NCI-H774 (cell line): ENCODE measurements at places on chromosomes 11 and 22.

DNA sequence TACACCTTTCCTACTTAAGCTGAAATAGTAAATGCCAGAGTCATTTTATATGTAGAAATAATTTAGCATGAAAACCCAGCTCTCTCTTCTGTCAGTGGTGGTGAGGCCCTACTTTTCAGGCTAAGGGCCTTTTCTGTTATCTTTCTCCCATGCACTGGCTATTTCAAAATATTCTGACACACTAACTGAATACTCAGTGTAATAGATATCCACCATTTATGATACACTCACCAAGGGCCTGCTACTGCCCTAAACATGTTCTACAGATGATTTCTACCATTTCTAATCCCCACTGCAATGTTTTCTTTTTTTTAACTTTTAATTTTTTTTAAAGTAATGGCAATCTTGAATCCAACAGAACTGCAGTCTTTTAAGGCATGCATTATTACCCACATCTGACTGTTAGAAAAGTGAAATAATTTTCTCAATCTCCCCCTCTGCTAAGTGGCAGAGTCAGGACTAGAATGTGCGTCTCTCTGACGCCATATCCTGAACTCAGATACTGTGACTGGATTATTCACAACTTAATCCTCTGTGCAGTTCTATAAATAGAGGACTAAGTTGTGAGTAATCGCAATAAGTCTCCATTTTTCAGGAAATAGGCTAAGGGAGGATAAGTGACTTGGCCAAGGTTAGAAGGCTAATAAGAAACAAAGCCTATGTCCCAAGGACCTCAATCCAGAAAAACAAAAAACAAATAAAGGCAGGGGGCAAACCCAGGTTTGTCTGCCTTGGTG lies 44.0 kb downstream of the GRAMD1B start:
- DNase-seq: no peak

GRCh38 chr22:37100589-37101127 lies 8.9 kb downstream of the TMPRSS6 start:
- no peak for DNase-seq

GRCh38 chr11:6755303-6755952 lies 16.3 kb downstream of the OR2AG2 start:
- no peak for DNase-seq

DNA sequence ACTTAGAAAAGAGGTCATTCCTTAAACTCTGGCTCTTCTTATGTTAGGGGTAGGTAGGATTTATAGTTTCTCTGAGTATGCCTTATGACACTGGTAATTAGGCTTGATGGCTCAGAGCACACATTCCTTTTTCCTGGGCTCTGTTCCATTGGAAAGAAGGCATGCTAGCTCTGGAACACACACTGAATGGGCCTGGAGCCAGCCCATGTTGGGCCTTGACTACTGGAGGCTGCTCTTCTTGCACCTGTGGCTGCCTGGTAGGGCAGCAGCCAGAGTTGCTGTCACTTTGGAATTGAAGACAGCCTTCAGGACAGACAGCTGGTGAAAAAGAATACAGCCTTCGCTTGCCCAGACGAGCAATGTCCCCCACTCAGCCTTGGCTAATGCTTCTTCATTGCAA lies 18.2 kb downstream of the MCAM start:
- no peak for DNase-seq

DNA sequence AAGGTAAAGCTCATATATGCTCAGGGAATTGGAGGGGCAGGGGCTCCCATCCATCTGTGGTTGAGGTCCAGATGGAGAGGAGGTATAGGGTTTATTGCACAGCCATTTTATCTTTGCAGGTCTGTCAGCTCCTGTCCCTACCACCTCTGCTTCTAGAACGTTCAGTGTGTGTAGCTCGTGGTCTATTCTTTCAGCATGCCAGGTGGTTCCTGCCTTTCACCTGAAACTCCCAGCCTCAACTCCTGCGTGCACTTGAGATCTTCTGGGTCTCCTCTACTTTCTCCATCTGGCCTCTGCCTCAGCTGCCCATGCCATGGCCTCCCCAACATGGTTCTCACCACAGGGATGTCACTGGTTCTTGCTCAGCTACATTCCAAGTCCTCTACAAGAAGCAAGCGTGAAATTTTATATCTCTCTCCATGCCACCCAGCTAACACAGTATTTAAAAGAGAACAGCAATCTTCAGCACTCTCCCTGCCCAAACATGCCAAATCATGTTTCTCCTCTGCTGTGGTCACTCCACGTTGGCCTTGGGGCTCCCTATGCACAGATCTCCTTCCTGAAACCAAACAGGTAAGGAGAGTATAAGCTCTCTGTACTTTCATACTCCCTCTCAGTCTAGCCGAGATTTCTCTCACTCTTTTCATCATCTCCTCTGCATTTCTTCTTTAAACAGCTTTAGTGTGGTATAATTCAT lies 157.8 kb upstream of the TRPC6 start:
- DNase-seq: no peak

DNA sequence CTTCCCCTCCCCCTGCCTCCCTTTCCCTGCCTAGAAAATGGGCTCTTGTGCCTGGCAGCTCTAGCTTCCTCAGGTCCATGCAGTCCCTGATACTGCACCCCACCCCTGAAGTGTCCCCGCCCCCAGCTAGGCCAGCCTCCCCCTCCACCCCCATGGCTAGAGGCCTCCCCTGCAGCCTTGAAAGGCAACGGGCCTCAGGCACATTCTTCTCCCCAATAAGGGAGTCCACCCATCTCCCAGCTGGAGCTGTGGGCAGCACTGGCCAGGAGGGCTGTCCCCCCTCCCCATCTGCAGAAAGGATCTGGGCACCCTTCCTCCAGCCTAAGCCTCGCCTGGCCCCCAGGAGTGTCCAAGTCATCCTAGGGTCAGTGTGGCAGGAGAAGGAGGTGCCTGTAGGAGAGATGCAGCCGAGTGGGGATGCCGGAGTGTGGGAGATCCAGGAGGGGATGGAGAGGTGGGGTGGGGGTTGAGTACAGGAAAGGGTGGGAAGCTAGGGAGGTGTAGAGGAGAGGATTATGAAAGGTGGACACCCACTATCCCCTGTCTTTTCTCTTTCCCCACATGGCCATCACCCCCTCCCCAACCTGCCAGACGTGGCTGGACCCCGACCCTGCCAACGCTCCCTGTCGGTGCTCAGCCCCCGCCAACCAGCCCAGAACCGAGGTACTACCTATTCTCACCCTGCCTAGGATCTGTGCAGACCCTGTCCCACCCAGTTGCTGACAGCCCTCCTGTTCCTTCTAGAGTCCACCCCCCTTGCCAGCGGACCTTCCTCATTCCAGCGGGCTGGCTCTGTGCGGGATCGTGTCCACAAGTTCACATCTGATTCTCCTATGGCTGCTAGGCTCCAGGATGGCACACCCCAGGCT lies 9.3 kb downstream of the SMTN start:
- no peak for DNase-seq

DNA sequence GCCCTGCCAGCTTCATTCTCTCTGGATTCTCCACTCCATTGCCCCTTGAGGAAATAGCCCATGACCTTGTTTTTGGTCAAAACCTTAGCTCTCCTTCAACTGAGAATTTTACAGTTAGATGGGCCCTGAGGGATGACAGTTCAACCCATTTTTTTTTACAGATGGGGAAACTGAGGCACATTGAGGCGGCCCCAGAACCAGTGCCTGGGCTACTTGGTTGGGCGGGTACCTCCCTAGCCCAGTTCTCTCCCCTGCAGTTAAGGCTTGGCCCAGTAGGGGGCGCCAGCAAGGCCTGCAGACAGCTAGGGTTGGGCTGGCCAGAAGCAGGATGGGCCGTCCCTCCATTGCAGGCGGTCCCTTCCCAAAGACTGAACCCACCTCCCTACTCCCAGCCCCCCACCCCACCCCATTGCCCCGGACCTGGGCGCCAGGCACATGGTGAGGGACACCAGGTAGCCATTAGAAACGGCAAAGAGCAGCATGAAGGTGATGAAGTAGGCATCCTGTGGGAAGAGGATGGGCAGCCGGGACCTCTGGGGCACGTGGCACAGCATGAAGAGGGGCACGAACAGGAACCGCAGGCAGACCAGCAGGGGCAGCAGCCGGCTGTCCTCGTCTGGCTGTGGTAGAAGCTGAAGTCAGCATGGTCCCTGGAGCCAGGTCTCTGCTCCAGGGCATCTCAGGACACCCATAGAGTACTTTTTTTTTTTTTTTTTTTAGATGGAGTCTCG lies 7.6 kb downstream of the SLC29A2 start:
- peak; percentile 19 for DNase-seq

GRCh38 chr11:112304914-112305313 lies 44.3 kb upstream of the PLET1 start:
- no peak for DNase-seq

GRCh38 chr22:16776080-16776479 lies 49.1 kb downstream of the XKR3 start:
- DNase-seq: no peak

- no peak for DNase-seq
Measured at GRCh38 chr22:39135092-39135896, 17.2 kb downstream of the CBX7 start.

DNA sequence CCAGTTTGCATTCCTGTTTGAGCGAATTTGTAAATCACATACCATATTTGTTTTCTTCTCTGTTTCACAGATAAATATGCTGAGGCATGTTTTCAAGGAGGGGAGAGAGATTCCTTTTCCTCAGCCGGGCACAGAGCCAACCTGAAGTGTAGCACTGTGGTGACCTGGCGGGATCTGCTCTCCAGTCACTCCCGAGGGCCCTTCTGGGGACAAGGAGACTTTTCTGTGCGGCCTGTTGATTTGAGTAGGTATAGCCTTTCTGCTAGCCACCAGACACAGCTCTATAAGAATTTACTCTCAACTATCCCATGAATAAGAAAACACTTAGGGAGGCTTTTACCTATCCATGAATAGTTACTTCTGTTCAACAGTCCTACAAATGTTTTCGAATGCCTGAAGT lies 63.5 kb upstream of the FDX1 start:
- peak; percentile 5 for DNase-seq

GRCh38 chr11:95175818-95176380 lies 55.1 kb downstream of the SESN3 start:
- DNase-seq: no peak

DNA sequence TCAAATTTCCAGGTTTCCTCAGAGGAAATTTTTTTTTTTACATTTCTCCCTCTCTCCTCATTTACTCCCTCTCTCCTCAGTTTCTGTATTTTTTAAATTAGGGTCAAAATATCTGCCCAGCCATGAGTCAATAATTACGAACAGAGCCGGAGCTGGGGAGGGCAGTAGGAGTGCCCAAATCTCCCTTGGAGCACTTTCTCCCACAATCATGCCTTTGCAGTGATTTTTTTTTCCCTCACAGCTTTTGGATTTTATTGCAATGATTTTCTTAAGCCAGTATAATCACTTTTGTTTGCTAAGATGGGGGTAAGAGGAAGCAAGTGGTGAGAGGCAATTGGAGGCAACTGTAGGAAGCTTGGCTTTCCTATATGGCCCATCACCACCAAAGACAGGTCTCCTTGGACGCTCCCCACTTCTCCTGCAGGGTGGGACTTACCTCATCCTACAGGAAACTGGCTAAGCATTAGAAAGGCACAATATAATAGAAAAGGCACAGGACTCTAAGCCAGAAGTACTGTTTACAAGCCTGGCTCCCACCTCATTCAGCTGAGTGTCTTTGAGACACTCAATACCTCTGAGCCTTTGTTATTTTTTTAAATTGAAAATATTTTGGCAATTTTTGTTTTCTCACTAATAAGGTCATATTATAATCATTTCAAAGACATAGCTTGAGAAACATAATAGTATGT lies 192.6 kb upstream of the PITPNB start:
- no peak for DNase-seq

- no peak for DNase-seq
Measured at GRCh38 chr11:65900899-65901180, 652 bp upstream of the FOSL1 start.

GRCh38 chr11:84866922-84867321 lies 760.2 kb downstream of the DLG2 start:
- no peak for DNase-seq

DNA sequence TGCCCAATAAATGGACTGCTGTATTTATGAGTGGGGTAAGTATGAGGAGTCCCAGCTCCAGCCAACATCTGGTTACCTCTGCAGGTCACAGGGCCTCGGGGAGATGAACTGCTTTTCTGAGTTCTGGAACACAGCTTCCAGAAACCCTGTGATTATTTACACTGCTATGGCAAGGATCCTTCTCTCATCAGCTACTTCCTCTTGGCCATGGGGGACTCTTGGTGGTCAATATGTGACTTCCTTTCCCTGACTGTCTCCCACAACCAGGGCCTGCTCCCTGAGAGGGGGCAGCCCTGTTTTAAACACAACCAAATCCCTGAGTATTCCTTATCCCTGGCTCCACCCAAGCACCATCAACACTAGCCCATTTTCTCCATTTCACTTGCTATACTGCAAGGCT lies 10.0 kb downstream of the RHOG start:
- no peak for DNase-seq

DNA sequence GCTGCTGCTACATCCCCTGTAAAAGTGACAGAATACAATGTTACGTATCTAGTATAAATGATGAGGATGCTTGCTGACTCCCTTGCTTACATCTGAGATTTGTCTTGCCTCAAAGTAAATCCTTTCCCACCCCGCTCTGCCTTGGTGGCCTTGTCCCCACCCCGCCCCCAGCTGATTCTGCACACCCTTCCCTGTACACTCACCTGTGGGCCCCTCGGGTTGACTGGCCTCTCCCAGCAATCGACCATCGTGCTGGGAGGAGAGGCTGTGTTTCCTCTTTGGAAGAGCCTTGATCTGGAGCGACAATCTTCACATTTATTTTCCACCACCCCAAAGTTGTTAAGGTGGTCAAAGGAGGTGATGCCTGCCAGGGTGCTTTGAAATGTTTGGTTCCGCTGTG lies 249.4 kb downstream of the TBC1D22A start:
- no peak for DNase-seq

DNA sequence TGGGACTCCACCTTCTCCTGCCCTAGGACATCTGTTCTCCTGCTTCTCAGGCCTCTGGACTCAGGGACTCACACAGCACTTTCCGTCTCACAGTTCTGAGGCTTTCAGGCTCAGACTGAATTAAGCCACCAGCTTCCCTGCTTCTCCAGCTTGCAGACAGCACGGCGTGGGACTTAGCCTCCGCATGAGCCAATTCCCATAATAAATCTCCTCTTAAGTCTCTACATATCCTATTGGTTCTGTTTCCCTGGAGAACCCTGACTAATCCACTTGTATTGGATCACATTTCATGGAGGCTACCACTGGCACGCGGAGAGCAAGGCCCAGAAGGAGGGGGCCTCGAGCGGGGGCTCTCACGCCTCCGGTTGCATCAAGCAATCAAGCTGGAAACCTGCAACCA lies 1313.6 kb downstream of the TBC1D22A start:
- DNase-seq: no peak

DNA sequence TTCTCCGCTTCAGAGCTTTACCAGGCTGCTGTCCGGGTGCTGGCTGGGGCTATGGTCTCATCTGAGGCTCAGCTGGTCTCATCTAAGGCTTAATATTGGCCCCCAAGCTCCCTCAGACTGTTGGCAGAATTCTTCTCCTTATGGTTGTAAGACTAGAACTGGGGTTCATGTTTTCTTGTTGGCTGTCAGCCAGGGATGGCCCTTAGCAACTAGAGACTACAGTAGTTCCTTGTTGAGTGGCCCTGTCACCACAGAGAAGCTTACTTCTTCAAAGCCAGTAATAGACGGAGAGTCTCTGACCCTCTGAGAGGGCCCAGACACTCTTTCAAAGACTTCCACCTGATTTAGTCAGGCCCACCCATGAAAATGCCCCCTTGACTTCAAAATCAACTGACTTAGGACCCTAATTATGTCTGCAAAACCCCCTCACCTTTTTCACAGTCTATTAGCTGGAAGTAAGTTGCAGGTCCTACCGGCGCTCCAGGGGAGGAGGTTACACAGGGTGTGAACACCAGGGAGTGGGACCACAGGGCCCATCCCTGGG lies 24.2 kb upstream of the TREH start:
- no peak for DNase-seq
